ENCODE measurements at places on chromosomes 13 and 19. TPM values are rescaled to one million over a fixed set of nuclear protein-coding genes. Genes with fewer than 3 reads are reported as not detected.
A peak's percentile ranks its signal among the peaks of the same experiment; 100 is the strongest.

- DNase-seq, result no peak
Observed at GRCh38 chr13:33278913-33279312, 6.6 kb downstream of the STARD13 start.

GRCh38 chr13:76043874-76044273 is 407.7 kb downstream of the LMO7 start:
- DNase-seq, result no peak

Gene ADGRE1
- total RNA-seq, result 7.3 TPM

DNA sequence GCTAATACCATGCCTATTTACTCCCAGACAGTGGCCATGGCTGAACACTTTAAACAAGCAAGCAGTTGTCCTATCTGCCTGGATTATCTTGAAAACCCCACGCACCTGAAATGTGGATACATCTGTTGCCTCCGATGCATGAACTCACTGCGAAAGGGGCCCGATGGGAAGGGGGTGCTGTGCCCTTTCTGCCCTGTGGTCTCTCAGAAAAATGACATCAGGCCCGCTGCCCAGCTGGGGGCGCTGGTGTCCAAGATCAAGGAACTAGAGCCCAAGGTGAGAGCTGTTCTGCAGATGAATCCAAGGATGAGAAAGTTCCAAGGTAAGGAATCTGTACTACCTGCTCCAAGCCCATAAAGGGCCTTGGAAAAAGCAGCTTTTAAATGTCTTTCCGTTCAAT is 8.6 kb downstream of the RFPL4AL1 start:
- no peak for DNase-seq

- no peak for DNase-seq
Observed at GRCh38 chr13:31904941-31905824, 126.4 kb upstream of the FRY start.

DNA sequence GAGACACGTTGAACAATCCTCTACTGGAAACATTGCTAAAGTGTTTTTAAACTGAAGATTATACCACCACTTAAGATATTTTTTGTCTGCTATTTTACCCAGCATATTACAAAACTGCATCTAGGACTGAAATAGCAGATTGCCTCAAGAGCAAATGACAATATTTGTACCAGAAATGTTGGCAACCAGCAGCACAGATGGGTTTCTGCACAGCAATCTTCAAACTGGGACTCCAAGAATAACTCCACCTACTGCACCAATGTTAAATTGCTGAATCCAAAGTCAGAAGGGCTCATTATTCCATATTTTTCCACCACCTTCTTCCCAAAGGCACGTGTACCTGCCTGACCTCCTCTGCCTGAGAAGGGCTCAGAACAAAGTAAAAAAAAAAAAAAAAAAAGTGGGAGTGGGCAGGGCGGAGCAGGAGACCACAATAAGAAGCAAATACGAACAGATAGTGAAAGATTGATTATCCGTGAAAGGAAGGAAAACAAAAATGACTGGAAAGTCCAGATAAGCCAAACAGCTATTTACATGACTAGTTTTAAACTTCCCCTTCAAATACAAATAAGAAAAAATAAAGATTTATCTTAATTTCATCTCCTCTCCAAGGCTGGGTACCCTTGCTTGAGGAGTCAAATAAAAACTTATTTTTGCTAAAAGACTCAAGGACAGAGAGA is 79.4 kb downstream of the FOXO1 start:
- no peak for DNase-seq

DNA sequence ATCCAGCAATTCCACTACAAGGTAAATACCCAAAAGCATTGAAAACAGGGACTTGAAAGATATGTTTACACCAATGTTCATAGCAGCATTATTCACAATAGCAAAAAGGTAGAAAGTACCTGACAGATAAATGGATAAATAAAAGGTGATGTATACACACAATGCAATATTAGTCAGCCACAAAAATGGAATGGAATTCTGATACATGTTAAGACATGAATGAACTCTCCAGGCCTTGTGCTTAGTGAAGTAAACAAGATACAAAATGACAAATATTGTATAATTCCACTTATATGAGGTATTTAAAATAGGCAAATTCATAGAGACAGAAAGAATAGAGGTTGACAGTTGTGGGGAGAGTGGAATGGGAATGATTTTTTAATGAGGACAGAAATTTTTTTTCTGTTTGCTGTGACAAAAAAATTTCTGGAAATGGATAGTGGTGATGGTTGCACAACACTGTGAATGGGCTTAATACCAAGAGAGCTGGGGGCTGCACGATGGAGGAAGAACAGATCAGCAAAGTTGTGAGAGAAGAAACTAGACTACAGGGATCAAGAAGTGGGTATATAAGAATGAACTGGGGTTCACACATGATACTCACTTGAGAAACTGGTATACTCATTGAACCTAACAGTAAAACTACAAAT is 137.2 kb downstream of the MZT1 start:
- DNase-seq, result no peak

DNA sequence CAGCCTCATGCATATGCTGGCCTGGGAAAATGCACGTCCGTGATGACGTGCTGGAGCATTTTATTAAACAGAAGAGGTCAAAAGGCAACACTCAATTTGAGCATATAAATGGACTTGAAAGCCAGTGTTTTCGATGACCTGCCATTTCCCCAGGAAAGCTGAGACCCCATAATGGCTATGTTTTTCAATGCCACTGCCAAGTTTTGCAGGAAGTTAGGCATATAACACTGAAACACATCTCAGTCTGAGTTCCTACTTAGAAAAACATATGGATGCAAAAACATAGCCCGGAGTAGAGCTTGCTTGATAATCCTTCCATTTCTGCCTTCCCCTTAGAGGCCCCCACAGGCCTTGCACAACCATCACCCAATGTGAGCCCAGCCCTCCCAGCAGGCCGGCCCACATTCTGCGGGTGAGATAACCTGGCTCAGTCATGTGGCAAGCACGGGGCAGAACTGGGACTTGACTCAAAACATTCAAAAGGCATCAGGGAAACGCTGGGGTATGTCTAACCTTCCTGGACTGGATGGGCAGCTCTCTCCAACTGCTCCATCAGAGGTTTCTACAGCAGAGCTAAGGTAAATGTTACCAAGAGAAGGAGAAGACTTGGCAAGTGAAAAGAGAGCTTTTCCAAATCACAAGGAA is 24.9 kb downstream of the EPS15L1 start:
- no peak for DNase-seq

Gene GSX1
- total RNA-seq, result not detected

GRCh38 chr13:98950705-98951104 is 27.2 kb downstream of the DOCK9 start:
- DNase-seq, result no peak

DNA sequence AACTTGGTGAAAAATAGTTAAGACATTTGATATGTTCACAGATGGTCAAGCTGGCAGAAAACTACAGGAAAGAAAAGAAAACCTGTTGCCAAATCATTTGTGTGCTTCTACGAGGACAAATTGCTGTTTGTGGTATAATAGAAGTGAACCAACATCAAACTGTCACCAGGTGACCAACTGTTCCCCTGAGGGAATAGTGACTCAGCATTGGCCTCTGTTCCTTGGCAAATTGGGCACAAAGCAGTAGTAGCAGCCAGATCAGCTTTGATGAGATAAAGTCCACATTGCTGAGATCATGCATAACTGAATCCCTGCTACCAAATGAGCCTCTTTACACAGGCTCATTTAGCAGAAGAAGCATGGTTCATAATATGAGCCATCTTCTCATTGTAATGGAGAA is 103.5 kb downstream of the POSTN start:
- DNase-seq, result no peak

DNA sequence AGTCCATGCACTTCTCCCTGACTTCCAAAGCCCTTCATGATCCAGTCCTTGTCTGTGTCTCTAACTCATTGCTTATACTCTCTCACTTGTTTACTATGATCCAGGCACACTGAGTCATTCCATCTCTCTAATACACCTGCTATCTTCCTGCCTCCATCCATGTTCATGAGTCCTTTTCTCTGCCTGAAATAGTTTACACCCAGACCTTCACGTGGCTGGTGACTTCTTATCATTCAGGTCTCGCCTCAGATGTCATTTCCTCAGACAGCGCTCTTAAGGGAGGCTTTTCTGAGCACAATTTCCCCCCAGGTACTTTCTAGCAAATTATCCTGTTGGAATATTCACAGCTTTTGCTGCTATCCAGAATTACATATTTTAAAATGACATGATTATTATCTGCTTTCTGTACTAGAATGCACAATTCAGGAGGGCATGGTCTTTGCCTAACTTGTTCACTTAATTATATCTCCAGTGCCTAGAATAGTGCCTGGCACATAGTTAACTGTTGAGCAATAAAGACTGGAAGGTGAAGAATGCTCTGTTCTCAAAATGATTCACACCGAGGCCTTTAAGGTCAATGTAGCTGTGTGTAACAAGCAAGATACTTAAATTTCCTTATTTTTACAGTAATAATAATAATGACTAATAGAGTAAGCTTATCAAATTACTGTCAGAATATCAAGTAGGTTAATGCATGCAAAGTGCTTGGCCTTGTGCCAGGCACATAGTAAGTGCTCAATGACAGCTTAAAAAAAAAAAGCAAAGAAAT is 183.7 kb upstream of the SPRY2 start:
- no peak for DNase-seq

DNA sequence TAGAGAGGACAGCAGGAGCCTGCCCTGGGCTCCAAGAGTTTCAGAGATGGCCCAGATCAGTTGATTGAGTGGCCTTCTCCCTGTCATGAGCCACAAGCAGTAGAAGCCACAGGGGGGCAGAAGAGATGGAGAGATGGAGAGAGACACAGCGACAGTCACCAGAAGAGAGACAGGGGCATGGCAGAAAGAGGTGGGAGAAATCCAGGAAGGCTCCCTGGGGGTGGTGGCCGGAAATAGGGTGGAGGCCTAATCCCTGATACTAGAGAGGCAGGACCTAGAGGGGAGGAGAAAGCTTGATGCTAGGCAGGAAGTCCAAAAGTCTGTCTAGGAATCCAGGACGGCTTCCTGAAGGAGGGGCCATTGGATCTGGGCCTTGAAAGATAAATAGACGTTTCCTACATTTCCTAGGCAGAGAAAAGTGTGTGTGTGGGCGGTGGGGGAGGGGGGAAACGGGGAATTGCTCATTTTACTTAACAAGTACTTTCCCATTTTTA is 9.6 kb upstream of the TPM4 start:
- DNase-seq, result no peak

DNA sequence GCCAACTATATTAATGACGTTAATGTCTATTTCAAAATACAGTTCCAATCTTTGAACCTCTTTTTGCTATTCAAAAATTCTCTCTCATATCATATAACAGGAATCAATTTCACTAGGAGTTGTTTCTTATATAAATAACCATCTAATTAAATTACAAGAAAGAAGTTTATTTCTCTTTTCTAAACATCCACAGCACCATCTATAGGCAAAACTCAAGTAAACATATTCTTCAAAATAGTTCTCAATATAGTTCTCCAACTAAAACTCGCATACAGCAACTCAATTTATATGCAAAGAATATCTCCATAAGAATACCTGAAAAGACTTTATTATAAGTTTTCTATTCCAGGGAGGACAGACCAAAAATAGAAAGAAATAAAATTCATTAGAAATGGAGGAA is 65.6 kb downstream of the RBM26 start:
- DNase-seq, result no peak

DNA sequence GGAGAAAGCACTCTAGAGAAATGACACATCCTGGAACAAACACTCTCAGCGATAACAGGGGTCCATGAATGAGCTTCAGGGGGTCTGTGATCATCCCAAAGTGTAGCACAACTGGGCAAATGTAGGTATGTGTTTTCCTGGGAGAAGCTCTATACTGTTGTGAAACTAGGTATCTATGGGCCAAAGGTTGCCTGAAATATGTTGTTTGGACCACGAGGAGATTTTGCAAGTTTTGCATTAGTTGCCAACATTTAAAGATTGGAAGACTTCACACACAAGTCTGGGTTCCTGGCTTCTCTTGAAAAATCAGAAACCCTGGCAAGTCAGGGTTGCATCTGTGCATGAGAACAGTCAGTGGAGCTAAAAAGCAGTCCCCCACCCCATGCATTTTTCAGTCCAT is 26.7 kb upstream of the POU2F2 start:
- DNase-seq, result no peak

Gene CYP4F2
- total RNA-seq, result not detected

Gene KIR2DL1
- total RNA-seq, result not detected

DNA sequence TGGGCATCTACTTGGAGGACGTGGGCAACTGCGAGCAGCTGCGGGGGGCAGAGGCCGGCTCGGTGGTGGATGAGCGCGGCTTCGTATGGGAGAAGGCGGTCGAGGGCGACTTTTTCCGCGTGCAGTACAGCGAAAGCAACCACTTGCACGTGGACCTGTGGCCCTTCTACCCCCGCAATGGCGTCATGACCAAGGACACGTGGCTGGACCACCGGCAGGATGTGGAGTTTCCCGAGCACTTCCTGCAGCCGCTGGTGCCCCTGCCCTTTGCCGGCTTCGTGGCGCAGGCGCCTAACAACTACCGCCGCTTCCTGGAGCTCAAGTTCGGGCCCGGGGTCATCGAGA is 10.3 kb upstream of the STRN4 start:
- no peak for DNase-seq

Gene ZNF66
- total RNA-seq, result 9.3 TPM

- DNase-seq, result peak; percentile 86
Observed at GRCh38 chr19:3710265-3710812, 2.2 kb downstream of the TJP3 start.

DNA sequence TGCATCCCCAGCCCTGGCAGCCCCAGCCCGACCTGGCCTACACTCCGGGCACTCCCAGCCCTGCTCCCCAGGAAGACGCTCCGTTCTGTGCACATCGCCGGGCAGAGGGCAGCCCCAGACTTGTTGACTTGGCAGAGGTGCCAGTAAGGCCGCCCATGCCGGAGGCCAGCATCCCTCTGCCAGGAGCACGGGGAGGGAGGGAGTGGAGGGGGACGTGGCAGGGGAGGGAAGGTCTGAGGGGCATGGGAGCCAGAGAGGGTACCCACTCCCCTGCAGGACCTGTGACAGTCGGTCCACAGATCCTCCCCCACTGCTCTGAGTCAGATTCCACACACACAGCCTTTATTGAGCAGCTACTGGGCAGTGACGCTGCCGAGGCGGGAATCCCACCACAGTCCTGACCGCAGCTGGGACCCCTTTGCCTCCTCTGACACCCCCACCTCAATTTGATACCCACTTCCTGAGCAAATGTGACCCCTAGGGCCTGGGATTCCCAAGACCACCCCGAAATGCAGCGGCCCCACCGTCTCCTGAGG is 1.9 kb upstream of the NKPD1 start:
- DNase-seq, result no peak

DNA sequence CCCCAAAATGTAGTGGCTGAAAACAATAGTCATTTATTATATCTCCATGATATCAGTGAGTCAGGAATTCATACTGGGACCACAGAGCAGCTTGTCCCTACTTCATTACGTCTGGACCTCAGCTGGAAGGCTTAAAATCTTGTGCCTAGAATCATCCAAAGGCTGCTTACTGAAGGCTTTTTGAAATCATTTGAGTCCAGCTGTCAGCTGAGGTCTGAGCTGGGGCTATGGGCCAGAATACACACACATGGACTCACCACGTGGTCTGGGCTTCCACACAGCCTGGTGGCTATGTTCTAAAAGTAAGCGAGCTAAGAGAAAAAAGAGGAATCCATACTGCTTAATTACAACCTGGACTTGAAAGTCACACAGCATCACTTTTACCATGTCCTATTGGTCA is 209.2 kb downstream of the KCTD12 start:
- no peak for DNase-seq

- no peak for DNase-seq
Observed at GRCh38 chr13:71863254-71863865, 3.6 kb downstream of the DACH1 start.

Gene METTL21C
- total RNA-seq, result not detected

- no peak for DNase-seq
Observed at GRCh38 chr13:110334256-110334655, 27.2 kb downstream of the COL4A2 start.

Gene FPR1
- 17.0 TPM for total RNA-seq

- DNase-seq, result no peak
Observed at GRCh38 chr19:628168-628567, 5.2 kb downstream of the POLRMT start.
